ENCODE measurements at places on chromosomes 3 and 15.

GRCh38 chr15:50675535-50676144, 11.0 kb downstream of the TRPM7 start:
- no peak for DNase-seq

- no peak for DNase-seq
Measured at GRCh38 chr15:88091444-88092016, 165.0 kb downstream of the NTRK3 start.

GRCh38 chr3:79154865-79155264, 612.9 kb downstream of the ROBO1 start:
- DNase-seq, result no peak

DNA sequence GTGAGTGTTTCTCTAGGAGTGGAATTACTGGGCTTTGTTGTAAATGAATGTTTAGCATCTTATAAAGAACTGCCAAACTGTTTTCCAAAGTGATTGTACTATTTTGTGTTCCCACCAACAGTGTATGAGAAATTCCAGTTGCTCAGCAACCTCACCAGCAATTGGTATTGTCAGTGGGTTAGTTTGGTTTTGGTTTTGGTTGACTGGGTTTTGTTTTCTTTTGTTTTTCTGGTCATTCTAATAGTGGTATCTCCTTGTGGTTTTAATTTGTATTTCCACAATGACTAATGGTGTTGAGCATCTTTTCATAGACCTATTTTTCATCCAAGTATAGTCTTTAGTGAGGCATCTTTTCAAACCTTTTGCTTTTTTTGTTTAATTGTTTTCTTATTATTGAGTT, 27.1 kb downstream of the FILIP1L start:
- DNase-seq, result no peak

DNA sequence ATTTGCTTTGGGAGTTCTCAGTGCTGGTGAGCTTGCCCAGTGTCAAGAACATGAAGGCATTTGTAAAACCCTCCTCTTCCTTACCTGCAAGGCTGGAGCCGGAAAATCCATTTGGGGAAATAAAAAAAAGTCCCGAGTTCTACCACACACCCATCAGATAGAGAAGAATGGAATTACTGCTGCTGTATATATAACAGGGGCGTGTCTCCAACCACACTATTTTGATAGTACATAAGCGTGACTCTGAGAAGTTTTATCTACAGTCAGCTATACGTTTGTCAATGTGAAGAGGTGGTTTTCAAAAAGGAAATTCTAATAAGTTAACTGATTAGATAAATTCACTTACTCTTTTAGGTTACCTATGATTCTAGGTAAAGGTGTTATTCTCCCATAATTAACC, 1.3 kb upstream of the CPA3 start:
- no peak for DNase-seq

DNA sequence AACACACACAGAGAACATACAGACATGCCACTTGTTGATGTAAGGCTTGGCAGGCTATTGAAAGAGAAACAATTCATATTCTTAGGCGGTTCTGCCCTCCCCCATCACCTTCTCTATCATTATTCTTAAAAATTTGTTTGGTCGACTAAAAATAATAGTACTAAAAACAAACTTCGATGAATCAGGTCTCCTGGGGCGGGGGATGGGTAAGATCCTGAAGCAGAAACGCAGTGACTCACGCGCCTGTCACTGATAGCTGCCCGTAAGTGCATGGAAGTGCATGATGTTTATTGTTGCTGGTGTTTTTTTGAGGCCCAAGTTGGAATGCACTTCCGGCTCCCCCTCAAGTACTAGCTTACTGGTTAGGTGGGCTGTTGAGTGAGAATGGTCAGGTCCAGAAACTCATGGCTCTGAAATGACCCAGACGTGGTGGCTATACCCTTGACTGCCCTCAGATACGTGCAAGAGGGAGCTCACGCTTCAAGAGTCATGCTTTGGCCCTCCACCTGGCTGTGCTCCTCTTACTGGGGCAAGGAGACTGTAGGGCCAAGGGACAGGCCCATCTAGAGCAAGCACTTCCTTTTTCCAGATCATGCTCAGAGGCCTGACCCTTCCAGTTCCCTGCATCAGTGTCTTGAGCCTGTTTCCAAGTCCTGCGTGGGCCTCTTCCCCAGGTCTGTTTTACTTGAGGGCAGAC, 10.9 kb downstream of the SMAD3 start:
- DNase-seq, result no peak

DNA sequence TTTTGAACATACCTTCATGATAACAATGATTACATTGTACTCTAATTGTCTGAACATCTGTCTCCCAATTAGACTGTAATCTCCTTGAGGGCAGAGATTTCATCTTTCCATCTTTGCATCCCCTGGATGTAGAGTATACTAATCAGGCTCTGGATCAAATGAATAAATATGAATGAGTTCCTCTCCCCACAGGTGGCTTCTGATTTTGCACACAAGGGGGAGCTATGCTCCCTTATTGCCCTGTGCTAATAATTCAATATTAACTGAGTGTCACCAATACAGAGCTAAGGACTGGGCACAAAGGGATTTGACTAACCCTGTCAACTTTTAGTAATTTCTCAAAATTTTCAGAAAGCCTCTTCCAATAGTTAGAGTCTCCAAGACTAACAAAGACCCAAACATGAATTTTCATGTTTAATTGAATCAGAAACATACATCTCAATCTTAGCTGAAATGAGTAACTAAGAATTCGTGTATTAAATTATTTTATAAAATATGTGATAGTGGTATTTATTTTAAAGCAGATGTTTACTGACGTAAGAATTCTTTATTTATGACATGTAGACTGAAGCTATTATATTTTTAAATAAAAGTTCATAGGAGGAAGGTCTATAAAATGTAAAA, 3.0 kb downstream of the DUOXA1 start:
- DNase-seq, result no peak
